ENCODE measurements at places on chromosomes 5 and 9.

DNA sequence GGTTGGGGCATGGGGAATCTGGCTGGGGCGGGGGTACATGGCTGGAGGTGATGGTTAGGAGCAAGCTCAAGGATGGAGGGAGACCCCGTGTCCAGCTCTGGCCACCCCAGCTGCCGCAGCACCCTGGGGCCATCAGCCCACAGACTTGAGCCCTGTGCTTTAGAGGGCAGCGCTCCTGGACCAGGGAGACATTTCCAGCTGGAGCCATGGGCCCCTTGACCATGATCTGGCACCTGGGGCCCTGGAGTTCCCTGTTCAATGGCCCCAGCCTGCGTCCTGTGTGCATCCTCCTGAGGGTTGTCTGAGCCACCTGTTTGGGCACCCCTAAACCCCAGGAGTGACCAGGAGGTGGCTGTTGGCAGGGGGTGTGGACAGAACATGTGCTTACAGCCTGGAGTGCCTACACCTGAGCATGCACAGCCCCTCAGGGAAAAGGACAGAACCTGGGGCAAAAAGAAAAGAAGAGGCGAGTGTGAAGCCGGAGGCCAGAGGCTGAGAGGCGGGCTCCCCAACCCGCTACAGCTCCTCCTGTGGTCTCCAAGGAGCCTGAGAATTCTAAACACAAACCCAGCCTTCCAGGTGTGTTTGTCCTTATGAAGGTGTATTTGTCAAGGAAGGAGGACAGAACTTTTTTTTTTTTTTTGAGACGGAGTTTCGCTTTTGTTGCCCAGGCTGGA, 126.7 kb downstream of the C9orf50 start:
- DNase-seq: no peak

DNA sequence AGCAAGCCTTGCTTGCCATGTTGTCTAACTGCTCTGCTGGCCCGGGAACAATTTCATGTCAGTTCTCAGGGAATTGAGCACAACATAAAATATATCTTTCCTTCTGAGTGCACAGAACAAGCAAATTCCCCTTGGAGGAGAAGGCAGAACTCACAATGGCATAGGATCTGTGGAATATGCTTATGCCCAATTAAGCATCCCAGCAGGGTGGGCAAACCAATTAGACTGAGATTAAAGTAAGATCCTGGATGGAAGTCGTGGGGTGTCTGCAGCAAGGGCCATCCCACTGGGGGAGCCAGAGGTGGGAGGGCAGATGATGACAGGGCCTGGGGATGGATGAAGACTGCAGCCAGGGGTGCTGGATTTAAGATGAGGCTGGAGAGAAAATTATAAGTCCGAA, 114.1 kb downstream of the BRINP1 start:
- DNase-seq: no peak

DNA sequence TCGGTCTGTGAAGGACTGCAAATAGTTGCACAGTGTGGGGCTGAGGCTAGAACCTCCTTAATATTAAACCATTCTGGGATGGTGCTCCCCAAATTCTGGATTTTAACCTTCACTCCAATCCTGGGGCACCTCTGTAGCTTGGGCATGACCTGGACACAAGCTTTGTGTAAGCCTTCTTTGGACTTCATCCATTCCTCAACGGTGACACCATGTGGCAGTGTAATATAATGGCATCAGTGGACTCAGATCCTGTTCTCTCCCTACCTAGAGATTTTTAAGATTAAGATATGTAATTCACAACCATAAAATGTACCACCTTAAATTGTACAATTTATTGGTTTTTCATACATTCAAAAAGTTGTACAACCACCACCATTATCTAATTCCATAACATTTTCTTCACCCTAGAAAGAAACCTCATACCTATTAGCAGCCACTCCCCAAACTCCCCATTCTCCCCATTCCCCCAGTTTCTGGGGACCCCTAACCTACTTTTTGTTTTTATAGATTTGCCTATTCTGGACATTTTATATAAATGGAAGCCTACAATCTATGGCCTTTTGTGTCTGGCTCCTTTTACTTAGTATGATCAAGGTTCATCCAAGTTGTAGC, 4.8 kb upstream of the PLGRKT start:
- DNase-seq: peak; percentile 58

DNA sequence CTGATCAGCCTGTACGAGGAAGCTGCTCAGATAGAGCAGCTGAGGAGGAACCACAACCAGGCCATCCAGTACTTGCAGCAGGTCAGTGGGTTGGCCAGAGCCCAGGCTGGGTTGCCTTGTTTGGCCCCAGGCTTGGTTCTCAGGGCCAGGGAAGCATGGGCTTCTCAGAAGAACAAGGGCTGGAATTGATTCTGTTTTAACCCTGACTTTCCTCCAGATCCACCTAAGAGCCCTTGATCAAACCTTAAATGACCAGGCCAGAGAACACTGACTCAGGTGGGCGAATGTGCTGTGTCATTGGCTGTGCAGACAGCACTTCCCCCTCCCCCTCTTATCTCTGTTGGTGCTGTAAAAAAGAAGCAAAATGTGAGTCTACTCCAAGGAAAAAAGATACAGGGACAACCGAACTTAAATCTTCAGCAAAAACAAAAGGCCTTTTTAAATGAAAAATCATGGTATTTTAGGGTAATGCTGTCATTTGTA, 28.1 kb downstream of the TTC23L start:
- DNase-seq: no peak

DNA sequence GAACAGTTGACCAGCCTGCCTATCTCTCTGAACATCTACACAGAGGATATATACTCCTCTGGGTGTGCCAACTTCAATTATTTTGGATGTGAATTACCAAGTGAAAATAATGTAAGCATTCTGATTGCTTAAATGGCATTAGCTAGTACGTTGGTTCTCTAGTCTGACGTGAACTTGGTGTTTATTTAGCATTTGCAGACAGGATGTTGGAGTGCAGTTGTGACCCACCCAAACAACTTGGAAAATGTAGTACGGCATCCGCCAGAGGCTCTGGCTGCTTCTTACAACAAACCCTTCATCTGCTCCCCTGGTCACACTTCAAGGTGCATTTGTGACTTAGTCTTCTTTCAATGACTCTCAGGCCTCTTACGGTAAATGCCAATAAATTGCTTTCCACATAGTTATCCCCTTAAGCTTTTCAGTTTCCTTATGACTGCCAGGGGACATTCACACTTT, 616.6 kb downstream of the PDE4D start:
- no peak for DNase-seq

DNA sequence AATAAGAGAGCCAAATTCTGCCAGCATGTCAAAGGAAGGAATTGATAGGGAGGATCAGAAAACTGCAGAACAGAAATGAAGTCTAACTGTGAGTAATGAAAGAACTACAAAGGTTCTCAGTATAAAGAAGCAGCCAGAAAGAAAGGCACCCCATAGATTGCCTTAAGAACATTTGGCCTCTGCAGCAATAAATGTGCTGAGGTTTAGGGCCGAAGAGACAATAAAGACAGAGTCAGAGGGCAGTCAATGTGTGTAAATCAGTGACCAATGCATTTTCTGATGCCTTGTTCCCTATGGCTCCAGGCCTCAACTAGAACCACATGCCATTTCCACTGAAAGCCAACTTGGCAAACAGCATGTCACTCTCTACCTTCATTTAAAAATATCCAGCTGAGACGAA, 281.0 kb downstream of the HINT1 start:
- no peak for DNase-seq

DNA sequence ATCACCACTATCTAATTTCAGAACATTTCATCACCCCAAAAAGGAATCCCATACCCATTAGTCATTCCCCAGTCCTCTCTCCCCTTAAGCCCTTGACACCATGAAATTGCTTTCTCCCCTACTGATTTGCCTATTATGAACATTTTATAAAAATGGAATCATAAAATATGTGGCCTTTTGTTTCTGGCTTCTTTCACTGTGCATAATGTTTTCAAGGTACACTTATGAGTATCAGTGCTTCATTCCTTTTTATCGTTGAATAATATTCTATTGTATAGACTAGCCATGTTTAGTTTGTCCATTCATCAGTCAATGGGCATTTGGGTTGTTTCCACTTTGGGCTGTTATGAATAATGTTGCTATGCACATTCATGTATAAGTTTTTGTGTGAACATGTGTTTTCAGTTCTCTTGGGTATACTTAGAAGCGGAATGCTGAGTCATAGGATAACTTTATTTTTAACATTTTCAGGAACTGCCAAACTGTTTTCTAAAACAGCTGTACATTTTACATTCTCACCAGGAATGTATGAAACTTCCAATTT, 40.4 kb upstream of the FGF1 start:
- DNase-seq: peak; percentile 92

- DNase-seq: no peak
Observed at GRCh38 chr9:69637817-69638200, 34.4 kb downstream of the APBA1 start.

GRCh38 chr9:128159522-128159783, 612 bp upstream of the BBLN start:
- DNase-seq: peak; percentile 58

- DNase-seq: no peak
Observed at GRCh38 chr9:87276851-87277261, 220.8 kb upstream of the DAPK1 start.

DNA sequence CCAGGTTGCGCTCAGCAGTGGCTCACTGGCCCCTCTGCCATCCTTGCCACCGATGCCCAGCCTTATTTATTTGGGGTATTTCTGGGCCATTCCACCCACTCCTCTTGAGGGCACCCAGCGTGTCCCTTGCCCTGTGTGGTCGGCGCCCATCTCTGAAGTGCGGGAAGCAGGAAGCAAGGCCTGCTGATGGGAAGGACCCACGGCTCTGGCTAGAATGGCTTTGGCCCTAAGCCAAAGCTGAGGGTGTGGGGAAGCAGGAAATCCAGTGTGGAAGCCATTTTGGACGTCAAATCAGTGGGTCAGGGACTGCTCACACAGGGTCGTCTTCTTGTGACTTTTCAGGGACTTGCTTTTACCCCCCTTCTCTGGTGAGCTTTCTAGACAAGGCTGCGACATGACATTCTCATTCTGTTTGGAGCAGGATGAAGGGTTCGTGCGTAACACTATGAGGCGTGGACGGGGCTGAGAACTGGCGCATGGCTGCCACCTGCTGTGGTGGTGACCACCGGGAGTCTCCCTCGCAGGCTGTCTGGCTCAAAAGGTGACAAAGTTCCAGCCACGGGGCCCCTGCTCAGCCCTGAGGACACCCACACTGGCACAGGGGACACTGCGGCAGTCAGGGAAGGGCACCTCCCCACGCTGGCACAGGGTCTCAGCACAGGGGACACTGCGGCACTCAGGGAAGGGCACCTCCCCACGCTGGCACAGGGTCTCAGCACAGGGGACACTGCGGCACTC, 50.7 kb upstream of the NKD2 start:
- peak; percentile 56 for DNase-seq

- DNase-seq: no peak
Observed at GRCh38 chr9:84325347-84325973, 15.1 kb downstream of the SLC28A3 start.
